ENCODE measurements at places on chromosomes 13 and 19.

- DNase-seq, result no peak
These were observed 34.2 kb downstream of the FAM187B start for GRCh38 chr19:35194012-35194984.

DNA sequence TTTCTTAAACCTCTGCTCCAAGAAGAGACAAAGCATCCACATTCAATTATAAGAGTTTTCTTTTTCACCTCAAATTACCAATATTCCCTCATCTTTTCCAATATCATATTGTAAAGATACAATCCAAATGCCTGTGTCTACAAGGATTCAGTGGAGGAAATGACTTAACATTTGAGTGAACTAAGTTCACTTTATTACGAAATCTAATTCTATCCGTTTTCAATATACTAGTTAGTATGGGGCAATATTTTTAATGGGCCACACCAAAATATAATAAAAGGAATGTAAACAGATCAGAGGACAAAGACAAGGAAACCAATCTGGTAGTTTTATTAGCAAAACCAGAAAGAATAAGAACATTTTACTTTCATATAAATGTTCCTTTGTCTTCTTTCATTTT is 136.0 kb downstream of the DCLK1 start:
- no peak for DNase-seq

- DNase-seq, result no peak
These were observed 146.3 kb upstream of the ZNF536 start for GRCh38 chr19:30225676-30226463.

GRCh38 chr19:10290357-10290875 is 664 bp downstream of the ICAM5 start:
- DNase-seq, result no peak

DNA sequence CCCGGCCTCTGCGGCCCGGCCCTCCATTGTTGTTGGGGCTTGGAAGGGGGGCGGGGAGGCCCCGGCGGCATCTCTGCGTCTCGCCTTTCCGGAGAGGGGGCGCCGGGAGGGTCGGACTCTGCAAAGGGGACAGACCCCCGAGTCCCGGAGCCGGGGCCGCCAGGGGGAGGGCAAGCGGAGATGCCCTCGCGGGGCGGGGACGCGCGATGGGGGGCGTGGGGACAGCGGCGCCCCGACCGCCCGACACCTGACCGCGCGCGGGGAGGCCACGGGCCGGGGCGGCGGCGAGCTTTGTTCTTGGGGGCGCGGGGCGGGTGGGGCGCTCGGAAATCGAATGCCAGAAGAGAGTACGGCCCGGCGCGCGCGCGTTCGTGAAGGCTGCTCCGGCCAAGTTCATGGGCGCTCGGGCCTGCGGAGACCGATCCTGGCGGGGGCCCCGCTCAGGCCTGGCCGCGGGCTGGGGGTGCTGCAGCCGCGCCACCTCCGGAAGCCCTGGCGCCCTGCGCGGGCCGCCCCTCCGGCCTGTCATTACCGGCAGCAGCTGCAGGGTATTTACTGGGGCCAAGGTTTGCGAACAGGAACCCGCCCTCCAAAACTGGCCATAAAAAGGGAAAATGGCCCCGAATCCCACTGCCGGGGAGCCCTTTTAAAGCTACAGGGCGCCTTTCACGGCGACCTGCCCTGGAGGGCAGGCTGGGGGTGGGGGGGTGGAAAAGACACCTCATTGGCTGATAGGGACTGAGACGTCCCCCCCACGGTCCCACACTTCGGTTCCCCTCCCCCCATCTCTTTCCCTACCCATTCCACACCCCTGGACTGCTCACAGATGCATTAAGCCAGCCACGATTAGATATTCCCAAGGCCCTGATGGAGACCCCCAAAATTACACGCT is 11.1 kb upstream of the NANOS3 start:
- DNase-seq, result no peak

DNA sequence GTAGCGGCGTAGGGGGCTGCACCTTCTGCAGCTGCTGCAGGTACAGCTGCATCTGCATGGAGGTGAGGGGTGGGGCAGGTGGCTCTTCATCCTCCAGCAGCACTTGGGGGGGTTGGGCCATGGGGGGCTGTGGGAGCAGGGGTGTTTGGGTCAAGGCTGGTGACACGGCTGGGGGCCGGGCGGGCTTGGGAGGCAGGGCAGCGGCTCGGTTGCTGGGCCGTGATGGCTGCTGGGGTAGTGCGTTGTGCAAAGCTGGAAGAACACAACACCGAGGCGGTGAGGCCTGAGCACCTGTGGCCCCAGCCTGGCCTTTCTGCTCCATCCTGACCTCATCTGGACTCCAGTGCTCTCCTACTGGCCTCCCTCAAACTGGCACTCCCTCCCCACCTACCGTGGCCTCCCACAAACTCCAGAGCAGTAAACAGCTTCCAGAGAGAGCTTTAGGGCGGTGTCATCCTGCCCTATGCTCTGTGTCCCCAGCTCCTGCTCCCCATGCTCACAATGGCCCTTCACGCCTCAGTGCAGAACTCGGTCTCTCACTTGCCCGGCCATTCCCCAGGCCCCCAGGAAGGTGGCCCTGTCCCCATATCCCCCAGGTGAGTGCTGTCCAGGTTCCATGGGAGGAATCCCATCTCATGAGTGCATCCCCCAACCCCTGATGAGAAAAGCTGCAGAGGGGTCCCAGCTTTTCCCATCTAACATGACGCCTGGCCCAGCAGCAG is 11.1 kb upstream of the EPHX3 start:
- DNase-seq, result no peak

GRCh38 chr13:24627090-24627714 is 53.0 kb upstream of the ATP12A start:
- DNase-seq, result peak; percentile 46

DNA sequence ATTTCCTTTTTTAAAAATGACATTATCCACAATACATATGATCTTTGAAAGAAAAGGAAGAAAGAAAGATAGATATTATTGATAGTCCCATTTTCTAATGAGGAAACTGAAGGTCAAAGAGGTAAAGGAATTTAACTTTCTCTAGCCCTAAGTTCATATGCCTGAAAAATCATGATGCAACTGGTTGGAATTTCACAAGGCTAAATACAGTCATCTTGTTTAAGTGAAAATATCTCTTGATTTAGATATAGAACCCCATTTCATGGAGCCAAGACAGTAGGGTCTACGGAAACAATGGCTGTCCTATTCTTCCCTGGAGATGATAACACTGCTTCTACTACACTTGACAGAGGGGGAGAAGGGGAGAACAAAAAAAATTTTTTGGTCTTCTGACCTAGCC is 366.2 kb downstream of the DNAJC15 start:
- no peak for DNase-seq

DNA sequence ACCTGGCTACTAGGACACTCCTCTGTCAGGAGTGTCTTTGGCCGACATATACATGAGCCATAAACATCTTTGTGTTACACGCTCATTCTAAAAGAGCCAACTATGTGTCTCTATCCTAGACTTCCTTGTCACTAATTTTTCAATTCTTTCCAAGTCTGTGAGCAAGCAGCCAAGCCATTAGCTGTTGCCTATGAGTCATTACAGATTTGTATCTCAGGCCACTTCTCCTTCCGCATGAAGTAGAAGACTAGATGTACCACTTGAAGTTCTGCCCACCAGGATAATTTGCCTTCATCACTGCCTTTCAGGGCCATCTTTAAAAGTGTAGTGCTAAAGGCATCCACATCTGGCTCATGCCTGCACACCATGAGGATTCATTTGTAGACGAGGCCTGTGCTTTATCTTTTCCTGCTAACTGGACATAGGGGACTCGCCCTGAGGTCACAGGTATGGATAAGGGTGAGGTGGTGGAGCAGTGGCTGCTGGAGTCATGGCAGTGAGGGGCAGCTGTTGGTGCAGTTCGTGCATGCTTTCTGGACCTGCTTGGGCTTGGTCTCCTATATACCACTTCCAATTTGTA is 126.1 kb upstream of the KL start:
- no peak for DNase-seq

DNA sequence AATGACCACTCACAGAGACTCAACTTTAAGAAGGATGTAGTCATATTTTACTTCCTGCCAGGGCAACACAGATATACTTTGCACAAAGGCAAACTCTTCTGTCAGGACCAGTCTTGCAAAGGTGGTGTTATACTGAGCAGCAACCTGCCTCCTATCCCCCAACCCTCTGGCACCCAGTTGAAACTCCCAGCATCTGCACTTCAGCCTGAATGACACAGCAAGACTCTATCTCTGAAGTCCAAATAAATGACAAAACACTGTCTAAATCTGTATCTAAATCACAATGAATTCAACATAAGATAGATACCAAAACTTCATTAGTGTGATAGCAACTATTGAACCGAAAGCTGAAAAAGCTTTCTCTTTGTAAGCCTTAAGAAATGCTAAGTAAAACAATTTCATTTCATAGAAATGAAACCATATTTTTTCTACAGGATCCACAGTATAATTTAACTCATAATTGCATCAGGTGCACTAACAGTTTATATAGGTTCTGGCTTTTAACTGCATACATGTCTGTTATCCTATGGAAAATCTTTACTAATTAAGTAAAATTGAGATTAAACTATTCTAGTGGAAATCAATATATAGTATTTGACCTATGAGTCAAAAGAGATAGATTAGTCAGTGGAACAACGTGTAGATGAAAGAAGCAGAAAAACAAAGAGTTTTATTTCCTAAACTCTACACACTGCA is 163.7 kb downstream of the TBC1D4 start:
- DNase-seq, result no peak

GRCh38 chr13:34671137-34671536 is 270.9 kb upstream of the NBEA start:
- no peak for DNase-seq

DNA sequence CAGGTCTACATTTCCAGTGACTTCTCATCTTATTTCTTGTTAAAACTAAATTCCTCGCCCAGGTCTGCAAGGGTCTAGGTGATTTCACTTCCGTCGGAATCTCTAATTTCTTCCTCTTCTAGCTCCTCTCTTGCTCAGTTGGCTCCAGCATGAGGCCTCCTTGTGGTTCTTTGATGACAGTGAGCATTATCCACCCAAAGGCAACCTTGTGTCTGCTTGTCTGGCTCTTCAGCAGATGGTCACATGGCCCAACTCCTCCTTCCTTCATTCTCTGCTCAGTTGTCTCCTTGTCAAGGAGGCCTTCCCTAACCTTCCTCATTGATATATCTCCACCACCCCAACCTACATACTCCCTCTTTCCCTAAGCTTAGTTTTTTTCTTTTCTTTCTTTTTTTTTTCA is 1391.4 kb downstream of the EFNB2 start:
- no peak for DNase-seq

DNA sequence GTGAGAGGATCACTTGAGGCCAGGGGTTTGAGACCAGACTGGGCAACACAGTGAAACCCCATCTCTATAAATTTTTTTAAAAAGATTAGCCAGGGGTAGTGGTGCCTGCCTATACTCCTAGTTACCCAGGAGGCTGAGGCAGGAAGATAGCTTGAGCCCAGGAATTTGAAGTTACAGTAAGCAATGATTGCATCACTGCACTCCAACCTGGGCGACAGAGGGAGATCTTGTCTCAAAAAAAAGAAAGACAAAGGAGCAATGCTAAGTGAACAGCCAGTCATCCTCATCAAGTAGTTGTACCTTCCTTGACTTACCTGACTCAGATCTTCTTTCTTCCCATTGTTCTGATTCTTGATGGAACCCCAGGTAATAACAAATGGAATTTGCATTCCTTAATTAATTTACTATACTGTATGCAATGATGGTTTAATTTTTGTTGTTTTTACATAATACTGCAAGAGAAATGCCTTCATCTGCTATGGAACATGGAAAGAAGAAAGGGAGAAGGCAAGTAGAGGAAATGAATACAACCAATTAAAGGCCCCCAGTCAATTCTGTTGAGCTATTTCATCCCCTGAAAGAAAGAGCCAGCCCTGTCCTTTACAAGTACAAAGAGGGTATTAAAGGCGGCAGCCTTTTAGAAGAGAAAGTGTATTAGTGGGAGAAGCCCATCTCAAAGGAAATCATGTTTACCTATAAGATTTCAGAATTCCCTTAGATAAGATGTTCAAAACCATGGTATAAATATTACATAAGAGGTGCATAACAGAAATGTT is 316.7 kb downstream of the DIAPH3 start:
- DNase-seq, result no peak

DNA sequence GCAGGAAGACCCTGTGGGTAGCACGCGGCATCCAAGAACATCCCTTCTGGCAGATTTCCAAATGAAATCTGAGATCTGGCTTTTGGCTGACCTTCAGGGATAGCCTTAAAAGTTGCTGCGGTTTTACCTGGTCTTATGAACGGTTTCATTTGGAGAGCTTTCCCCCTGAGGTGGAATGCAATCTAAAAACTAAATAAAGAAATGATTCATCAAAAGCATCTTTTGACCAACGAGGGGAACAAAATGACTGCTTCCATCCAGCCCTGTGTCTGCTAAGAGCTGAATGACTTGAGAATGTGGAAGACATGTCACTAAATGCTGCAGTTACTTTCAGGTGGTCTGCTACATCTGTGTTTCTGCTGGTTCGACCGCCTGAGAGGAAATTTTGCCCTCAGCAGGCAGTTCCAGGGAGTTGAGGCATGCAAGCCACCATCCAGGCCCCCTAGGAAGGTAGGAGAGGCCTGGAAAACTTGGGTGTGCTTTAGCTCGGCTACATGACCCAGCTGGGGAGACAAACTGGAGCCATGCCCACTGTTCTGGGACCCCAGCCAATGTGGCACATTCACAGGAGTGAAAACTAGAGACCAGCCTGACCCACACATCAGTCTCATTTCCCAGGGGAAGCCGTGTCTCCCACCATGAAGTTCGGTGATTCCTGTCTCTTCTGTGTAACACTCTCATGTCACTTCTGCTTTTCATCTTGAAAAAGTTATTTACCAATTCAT is 175.1 kb upstream of the KL start:
- DNase-seq, result no peak

GRCh38 chr19:50719566-50719965 is at the start of gene SHANK1:
Gene SHANK1 (minus strand): TSS chr19:50719802. CDS start chr19:50716919, 2,883 bp downstream.
- DNase-seq, result no peak

DNA sequence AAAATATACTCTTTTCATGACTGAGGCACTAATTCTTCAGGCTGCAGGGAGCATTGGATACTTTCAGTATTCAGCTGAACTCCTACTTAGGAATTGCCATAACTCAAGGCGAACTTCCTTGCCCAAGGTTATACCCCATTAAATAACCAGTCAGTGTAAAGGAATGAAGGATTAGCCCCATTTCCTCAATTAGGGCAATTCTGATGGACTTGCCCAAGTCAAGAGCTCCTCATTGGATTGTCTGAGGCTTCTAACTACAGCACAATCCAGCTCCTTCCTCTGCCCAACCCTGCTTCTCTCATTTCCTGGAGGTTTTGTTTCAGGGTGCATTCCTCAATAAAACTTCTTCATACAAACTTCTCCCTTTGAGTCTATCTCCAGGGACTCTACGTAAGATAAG is 329.2 kb downstream of the LIG4 start:
- no peak for DNase-seq

All from mesothelial cell of epicardium (in vitro differentiated cells).